ENCODE measurements at places on chromosomes 7 and 10. TPM values are rescaled to one million over a fixed set of nuclear protein-coding genes. Genes with fewer than 3 reads are reported as not detected.
A peak's percentile ranks its signal among the peaks of the same experiment; 100 is the strongest.

DNA sequence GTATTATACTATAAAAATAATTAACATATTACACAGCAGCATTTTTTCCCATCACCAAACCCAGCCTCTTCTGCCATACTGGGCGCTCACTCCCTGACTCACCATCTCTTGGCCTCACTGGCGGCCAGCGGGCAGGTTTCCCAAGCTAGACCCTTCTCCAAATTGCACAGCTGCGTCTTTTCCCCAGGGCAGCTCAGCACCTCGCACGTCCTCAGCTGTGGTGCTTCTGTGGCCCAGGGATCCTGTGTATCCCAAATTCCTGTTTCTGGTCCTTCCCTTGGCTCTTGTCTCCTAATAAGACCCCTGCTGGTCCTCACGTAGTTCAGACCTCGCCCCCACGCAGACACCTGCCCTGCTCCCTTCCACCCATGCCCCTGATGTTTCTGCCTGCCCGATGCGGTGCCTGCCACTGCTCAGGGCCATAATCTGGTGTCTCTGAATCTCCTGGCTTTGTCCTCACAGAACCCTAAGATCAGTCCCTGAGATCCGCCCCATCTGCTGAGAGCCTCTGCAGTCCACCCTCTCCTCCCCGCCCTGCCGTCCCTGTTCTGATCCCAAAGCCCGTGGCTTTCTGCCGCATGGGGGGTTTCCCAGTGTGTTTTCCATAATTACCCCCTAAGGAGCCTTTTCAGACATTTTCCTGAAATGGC lies 290.1 kb downstream of the TCERG1L start:
- no peak overlapping the region for H3K27ac ChIP-seq
- H3K4me1 ChIP-seq = no peaks in the 10 kb centered on the region
- H3K4me3 ChIP-seq = no peak overlapping the region
- no peaks in the 10 kb centered on the region for H3K36me3 ChIP-seq
- no peak for DNase-seq
- no peaks in the 10 kb centered on the region for H3K27me3 ChIP-seq

Gene AIFM2
- 13.0 TPM for total RNA-seq

Gene SDK1
- 12.0 TPM for total RNA-seq

- H3K27ac ChIP-seq = peak overlapping the region; percentile 95
- H3K27me3 ChIP-seq = no peaks in the 10 kb centered on the region
- H3K4me1 ChIP-seq = peaks cover 25% of the 10 kb centered on the region
- H3K36me3 ChIP-seq = no peaks in the 10 kb centered on the region
- H3K4me3 ChIP-seq = no peak overlapping the region
Measured at GRCh38 chr7:150406567-150407421, 27.7 kb downstream of the ZNF775 start.

DNA sequence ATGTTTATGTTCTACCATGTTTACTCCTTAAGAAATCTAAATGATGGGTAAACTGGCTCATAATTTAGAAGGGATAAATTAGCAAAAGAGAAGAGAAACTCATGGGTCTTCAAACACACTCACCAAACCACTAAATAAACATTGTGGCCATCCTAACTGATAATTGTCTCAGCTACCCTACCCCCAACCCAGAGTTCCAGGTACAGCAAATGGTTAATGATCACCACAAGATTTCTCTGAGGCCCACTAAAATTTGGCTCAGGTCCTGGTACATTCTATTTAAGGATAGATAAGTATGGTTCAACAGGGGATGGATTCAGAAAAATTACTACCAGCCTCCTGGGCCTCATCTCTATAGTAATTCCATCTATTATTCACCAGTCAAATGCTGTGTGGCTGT lies 21.4 kb downstream of the SLC25A13 start:
- H3K27me3 ChIP-seq = no peaks in the 10 kb centered on the region
- no peak overlapping the region for H3K4me3 ChIP-seq
- no peaks in the 10 kb centered on the region for H3K36me3 ChIP-seq
- H3K27ac ChIP-seq = no peak overlapping the region
- DNase-seq = no peak

DNA sequence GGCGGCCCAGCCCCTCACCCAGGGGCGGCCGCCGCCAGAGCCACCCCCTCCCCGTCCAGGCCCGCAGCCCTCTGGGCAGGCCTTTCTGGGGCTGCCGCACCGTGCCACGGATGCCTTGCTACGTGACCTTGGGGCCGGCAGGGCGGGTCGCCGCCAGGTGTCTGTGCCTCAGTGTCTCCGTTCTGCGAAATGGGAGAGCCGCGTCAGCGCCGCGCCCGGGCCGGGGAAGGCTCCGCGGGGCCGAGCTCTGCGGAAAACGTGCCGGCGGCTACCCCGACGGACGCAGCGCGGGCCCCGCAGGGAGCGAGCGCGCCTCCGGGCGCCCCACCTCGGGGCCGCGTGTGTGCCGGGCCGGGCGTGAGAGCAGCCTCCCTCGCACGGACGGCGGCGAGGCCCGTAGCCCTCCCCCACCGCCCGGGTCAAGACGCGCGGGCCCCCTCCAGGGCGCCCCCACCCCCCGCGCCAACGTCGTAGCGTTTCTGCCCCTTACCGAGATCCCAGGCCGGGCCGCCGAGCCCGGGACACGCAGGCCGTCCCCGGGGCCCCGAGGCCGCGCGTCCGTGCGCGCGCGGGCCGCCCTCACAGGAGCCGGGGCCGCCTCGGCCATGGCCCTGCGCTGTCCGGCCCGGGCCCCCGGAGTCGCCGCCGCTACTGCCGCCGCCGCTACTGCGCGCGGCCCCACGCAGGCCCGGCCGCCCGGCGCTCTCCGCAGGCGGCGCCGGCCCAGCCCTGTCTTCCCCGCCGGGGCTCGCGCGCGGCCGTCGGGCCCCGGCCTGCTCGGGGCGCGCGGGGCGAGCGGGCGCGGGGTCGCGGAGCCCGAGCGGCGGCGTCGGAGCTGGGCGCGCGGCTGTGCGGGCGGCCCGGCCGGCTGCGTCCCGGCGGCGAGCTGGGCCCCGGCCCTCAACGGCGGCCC lies 1.1 kb downstream of the ZNF777 start:
- H3K36me3 ChIP-seq = peaks cover 10% of the 10 kb centered on the region
- H3K27ac ChIP-seq = no peak overlapping the region
- H3K27me3 ChIP-seq = no peaks in the 10 kb centered on the region
- H3K4me3 ChIP-seq = peak overlapping the region; percentile 83
- H3K4me1 ChIP-seq = peaks cover 32% of the 10 kb centered on the region

All from upper lobe of left lung (tissue), 6 donors.